ENCODE measurements at places on chromosomes 6 and 20. TPM values are rescaled to one million over a fixed set of nuclear protein-coding genes. Genes with fewer than 3 reads are reported as not detected.
A peak's percentile ranks its signal among the peaks of the same experiment; 100 is the strongest.

DNA sequence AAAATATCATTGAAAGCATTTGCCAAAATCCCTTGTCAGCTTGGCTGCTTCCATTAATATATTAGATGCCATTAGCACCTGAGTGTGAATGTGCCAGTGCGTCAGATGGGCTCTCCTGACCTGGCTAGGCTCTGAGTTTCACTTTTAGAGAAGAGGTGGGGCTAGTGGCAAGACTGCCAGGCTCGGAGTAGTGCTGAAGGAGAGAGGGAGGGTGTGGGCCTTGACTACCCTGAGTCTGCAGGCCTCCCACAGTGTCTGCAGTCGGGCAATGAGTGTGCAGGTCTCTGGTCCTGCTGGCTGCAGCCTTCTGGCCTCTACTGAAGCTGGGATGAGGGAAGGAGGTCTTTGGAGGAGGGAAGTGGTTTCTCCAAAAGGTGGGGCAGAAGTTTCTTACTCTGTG lies 34.6 kb upstream of the PNPLA1 start:
- DNase-seq = no peak

- no peak for DNase-seq
Observed at GRCh38 chr20:63347081-63347741, 13.9 kb downstream of the CHRNA4 start.

Gene PPP1R10
- total RNA-seq = 71.9 TPM

- no peak for DNase-seq
Observed at GRCh38 chr6:106959985-106960384, 14.5 kb downstream of the CD24 start.

Gene RIMS4
- total RNA-seq = not detected

- DNase-seq = no peak
Observed at GRCh38 chr6:100712997-100713396, 168.1 kb downstream of the ASCC3 start.

- peak; percentile 46 for DNase-seq
Observed at GRCh38 chr6:18330548-18331081, 56.5 kb upstream of the RNF144B start.

DNA sequence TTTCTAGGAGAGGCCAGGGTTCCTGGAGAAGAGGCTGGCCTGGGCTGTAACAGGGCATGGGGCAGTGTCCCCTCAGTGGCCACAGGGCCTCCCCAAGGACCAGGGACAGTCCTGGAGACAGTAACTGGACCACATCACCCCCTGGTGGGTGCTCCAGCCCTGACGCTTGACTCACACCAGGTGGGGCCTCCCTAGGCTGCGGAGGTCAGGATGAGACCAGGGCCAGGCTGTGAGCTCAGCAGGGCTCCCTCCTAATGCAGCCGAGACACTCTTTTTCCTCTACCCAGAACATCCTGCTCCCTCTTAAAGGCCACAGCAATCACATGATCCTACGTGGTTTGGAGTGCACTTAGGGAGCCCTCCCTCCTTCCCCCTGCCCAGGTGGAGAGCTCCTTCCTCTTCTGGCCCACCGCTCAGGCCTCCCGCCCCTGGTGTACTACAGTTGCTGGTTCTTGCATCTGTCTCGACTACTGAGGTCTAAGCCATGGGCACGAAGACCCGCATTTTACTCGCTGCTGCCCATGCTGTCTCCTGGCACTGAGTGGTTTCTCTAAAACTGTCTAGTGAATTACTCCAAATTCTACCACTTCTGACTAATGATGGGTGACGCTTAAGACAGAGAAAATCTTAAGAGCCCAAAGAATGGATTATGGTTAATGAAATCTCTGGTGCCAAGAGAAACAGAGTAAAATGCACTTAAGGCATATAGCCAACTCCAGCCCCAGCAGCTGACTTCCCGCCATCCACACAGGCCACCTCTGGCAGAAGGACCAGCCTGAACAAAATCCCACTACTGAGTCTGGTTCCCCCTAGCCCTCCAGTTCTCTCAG lies 166.1 kb upstream of the CST7 start:
- peak; percentile 44 for DNase-seq

- no peak for DNase-seq
Observed at GRCh38 chr20:4604580-4604979, 117.1 kb upstream of the PRND start.

- DNase-seq = no peak
Observed at GRCh38 chr20:17084909-17085308, 141.9 kb upstream of the PCSK2 start.

GRCh38 chr6:166579237-166579850 lies 7.1 kb downstream of the RAMACL start:
- DNase-seq = no peak

DNA sequence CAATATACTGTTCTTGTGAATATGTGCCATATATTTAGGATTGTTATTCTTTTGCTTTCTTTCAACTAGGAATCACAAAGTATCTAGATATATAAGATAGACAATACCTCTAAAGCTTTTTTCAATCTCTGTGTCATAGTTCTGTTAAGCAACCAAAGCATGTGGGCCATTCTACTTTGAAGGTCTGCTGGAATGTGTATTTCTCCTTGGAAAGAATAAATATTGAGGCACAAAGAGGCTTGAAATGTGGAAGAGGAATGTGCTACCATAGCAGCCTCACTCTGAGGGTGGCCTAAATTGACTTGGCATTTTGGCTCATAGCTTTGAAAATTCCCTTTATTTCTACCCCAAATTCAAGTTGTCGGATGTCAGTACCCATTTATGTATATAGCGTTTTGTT lies 488.5 kb upstream of the MAN1A1 start:
- no peak for DNase-seq

DNA sequence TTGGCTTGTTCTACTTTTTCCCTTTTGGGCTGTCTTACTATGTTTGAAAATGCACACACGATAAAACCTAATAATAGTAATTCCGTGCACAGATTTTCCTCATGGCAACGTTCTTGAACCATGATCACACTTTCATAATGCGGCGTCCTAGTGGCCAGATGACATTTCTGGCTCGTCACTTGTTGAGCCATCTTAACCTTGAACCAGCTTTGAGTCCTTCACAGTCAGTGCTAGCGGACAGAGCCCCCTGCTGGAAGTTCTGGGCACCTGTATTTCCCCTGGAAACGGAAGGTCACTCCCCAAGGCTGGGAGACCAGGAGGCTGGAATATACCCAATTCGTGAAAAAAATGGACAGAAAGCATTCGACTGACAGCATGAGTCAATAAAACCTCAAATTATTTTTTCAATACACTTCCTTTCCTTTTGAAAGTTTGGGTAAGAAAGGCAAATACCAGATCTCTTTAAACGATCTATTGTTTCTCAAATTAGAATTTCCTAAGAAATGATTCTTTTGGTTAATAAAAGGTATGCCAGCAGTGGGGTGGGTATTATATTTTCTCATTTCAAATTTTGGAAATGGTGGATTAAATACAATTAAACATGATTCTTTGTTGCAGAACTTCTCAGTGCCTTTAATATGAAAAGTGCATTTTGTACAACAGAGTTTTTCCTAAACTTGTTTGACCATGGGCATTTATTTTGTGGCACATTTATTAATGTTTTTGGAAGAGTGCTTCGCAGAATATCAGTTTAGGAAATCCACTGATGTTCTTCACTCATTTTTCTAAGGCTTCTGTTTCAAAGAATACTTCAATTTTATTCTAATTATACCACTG lies 542.3 kb downstream of the QKI start:
- DNase-seq = peak; percentile 70

DNA sequence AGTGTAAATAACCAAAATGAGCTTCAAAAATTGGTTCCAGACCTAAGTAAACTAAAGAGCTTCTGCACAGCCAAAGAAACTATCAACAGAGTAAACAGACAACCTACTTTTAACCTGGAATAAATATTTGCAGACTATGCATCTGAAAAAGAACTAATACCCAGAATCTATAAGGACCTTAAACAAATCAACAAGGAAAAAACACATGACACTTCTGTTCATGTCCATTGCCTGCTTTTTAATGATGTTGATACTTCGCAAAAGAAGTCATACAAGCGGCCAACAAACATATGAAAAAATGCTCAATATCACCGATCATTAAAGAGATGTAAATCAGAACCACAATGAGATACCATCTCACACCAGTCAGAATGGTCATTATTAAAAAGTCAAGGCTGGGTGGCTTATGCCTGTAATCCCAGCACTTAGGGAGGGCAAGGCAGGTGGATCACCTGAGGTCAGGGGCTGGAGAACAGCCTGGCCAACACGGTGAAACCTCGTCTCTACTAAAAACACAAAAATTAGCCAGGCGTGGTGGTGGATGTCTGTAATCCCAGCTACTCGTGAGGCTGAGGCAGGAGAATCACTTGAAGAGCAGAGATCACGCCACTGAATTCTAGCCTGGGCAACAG lies 42.5 kb upstream of the DST start:
- no peak for DNase-seq

GRCh38 chr6:116027801-116028200 lies 32.9 kb downstream of the FRK start:
- DNase-seq = no peak

DNA sequence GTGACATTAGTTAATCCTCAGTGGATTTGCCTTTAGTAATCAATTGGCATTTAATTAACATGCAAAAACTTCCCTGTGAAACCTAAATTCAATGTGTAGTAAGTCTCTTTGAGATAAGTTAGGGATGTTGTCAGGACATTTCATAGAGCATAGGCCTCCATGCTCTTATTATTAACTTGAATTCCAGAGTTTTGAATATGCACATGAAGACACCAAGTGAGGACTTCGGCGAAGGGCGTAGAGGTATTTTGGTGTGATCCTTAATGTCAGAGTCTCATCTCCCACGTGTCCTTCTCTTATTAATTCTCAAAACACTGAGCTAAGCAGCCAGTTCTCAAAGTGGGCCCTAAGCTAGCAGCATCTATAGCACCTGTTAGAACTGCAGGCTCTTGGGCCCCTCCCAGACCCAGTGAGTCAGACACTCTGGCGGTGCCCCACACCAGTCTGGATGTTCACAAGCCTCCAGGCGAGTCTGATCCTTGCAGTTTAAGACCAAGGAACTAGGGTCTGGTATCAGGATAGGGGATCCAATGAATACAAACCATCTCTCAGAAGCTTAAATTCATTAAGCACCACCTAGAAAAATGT lies 292.1 kb downstream of the QKI start:
- DNase-seq = no peak

- DNase-seq = peak; percentile 37
Observed at GRCh38 chr20:53872561-53873229, 197.7 kb downstream of the BCAS1 start.

DNA sequence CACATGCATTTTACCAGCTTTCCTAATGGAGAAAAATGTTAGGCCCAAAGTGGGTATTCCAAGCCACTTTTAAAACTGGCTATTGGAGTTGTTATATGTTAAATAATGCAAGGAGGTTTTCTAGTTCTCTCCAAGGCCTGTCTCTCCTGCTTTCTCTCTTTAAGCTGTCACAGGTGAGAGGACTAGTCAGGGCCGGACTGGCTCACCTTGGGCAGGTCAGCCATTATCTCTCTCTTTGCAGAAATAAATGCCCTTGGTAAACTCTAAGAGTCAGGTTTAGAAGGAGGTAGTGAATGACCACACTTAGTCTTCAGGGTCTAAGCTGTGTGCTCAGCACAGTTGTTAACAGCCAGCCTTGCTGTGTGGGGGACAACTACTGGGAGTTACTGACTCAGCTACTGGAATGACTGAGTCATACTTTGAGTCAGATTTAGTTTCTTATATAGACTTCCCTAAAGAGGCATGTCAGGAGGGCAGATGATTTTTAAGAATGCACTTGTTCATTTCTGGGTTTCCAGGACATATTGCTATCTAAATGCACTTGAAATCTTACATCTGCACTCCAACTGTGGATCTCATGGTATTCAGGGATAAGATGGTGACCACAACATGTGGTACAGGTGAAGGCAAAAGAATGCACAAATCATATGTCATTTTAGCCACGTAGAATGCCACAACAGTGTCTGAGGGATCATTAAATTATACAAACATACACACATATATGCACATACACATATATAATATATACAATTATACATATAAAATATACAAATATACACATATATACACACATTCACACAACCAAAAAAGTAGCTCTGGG lies 719.4 kb downstream of the EPM2A start:
- peak; percentile 17 for DNase-seq

- no peak for DNase-seq
Observed at GRCh38 chr6:19336579-19336978, 500.6 kb upstream of the ID4 start.

DNA sequence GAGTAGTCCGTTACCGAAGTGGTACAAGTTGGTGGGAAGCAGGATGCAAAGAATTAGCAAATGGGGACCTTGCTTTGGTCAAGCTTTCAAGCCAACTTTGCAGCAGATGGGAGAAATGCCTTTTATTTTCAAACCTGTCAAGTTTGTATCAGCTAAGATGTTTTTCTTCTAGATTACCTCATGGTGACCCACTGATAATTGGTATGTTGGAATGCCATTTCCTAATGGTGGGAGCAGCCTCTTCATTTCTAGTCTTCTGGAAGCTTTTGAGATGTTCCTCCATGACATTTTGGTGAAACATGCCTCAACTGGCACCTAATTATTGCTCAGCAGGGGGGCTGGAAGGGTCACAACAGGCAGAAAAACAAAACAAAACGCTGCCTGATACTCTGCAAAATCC lies 43.7 kb downstream of the ADNP start:
- no peak for DNase-seq

Gene SLC52A3
- 2.2 TPM for total RNA-seq

DNA sequence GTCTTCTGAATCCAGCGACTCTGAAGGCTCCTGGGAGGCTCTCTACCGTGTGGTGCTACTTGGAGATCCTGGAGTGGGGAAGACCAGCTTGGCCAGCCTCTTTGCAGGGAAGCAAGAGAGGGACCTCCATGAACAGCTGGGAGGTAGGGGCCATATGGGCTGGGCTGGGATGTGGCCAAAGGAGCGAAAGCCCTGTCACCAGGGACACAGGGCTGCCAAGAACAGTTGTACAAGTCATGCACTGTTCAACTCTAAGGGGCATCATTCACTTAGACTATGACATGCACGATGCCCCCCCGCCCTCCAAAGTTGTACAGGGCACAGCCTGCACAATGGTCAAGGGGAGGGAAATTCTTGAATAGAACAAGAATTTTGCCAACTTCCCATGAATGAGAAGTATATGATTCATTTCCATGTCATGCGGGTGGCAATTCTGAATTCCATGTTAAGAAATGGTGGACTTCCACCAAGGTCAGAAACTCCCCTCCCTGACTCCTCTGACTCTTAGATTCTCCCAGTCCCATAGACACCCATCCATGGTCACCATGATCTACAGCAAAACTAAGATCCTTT lies 1.6 kb downstream of the REM1 start:
- DNase-seq = no peak

GRCh38 chr6:29251736-29252135 lies 49.8 kb upstream of the OR14J1 start:
- no peak for DNase-seq

DNA sequence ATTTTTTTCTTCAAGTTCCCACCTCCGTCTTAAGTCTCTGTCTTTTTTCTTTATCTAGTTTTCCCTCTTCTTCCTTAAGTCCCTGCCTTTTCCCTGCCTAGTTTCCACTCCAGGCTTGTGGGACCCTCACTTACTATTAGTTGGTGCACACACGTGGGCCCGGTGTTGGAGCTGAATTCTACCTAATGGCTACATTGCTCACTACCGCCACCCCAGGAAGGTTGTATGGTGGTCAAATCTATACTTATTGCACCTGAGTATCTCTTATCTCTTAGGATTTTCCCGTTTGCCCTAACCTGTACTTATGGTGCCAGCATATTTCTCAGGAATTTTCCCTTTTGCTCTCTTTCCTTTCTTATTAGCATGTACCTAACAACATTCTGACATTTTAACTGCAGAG lies 692.8 kb downstream of the EPM2A start:
- no peak for DNase-seq

Gene DACT2
- not detected for total RNA-seq

Measured in hematopoietic multipotent progenitor cell (in vitro differentiated cells).